Endothelial cell of coronary artery (primary cell): ENCODE measurements at places on chromosomes 6 and 20. TPM values are rescaled to one million over a fixed set of nuclear protein-coding genes. Genes with fewer than 3 reads are reported as not detected.

Gene ZSCAN23
- total RNA-seq, result 0.18 and 1.9 TPM in 2 replicates

Gene SUMO4
- total RNA-seq, result 1.1 and 1.8 TPM in 2 replicates

Gene FILIP1
- 13.6 and 19.3 TPM in 2 replicates for total RNA-seq

Gene PHACTR3
- not detected in 2 replicates for total RNA-seq

Gene KIAA1755
- total RNA-seq, result under 0.01 and 2.4 TPM in 2 replicates

Gene RIOK1
- 28.4 and 32.0 TPM in 2 replicates for total RNA-seq

Gene VGLL2
- total RNA-seq, result not detected in 2 replicates

Gene WFDC5
- not detected in 2 replicates for total RNA-seq

Gene SYTL3
- total RNA-seq, result 0.99 and 2.6 TPM in 2 replicates

Gene ANKRD66
- total RNA-seq, result not detected in 2 replicates

Gene PLN
- total RNA-seq, result not detected in 2 replicates

Gene TRIM15
- not detected in 2 replicates for total RNA-seq

Gene HLA-DMA
- 0.27 and 0.75 TPM in 2 replicates for total RNA-seq

Gene CUL7
- total RNA-seq, result 21.1 and 34.3 TPM in 2 replicates

Gene C20orf173
- not detected in 2 replicates for total RNA-seq

Gene OR2B3
- not detected in 2 replicates for total RNA-seq

Gene GATA5
- not detected in 2 replicates for total RNA-seq

Gene ZSCAN31
- 13.4 and 17.3 TPM in 2 replicates for total RNA-seq

Gene LY6G5B
- 2.2 and 3.6 TPM in 2 replicates for total RNA-seq

Gene ZNF831
- not detected in 2 replicates for total RNA-seq

Gene FAM209A
- not detected in 2 replicates for total RNA-seq

Gene CEP57L1
- total RNA-seq, result 16.8 and 23.0 TPM in 2 replicates

Gene CALHM4
- 0.18 and 0.19 TPM in 2 replicates for total RNA-seq

Gene SLC2A10
- 6.7 and 12.6 TPM in 2 replicates for total RNA-seq

Gene OR2H2
- total RNA-seq, result not detected in 2 replicates

Gene SEL1L2
- total RNA-seq, result not detected in 2 replicates

Gene NPBWR2
- not detected in 2 replicates for total RNA-seq

Gene CTCFL
- under 0.01 TPM in 1 of 2 replicates, not detected in the other for total RNA-seq

Gene ACSS2
- 25.3 and 38.5 TPM in 2 replicates for total RNA-seq

Gene NRSN1
- not detected in 2 replicates for total RNA-seq

Gene PRDM13
- total RNA-seq, result not detected in 2 replicates

Gene SMIM8
- 4.1 TPM in 2 replicates for total RNA-seq

Gene SYCP2
- total RNA-seq, result 0.19 and 0.27 TPM in 2 replicates

Gene TRERF1
- total RNA-seq, result under 0.01 and 0.56 TPM in 2 replicates

Gene MRS2
- 13.5 and 15.5 TPM in 2 replicates for total RNA-seq
